ENCODE measurements at places on chromosomes 1 and 21. TPM values are rescaled to one million over a fixed set of nuclear protein-coding genes. Genes with fewer than 3 reads are reported as not detected.

SLAMF6 gene
- total RNA-seq, result 1.1 TPM

GRCh38 chr1:14141656-14142055 lies 441.7 kb downstream of the PRDM2 start:
- DNase-seq, result no peak

- no peak for DNase-seq
Measured at GRCh38 chr1:156337888-156338179, 258 bp downstream of the CCT3 start.

DNA sequence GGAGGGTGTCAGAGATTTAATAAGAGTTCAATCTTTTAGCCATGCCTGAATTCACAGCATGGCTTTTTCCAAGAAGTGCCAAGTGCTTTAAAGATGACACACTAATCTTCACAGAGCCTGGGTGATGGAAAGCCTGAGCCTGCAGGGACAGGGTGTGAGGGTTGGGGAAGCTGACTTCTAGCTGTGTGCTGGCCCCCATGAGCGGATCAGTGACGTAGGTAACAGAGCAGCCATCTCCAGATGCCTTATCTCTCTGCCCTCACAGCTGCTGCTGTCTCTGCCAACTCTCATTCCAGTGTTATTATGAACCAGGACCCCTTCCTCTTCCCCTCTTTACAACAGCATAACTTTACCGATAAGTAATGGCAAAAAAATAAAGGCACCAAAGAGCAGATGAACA lies 30.6 kb downstream of the FAM78B start:
- DNase-seq, result no peak

DNA sequence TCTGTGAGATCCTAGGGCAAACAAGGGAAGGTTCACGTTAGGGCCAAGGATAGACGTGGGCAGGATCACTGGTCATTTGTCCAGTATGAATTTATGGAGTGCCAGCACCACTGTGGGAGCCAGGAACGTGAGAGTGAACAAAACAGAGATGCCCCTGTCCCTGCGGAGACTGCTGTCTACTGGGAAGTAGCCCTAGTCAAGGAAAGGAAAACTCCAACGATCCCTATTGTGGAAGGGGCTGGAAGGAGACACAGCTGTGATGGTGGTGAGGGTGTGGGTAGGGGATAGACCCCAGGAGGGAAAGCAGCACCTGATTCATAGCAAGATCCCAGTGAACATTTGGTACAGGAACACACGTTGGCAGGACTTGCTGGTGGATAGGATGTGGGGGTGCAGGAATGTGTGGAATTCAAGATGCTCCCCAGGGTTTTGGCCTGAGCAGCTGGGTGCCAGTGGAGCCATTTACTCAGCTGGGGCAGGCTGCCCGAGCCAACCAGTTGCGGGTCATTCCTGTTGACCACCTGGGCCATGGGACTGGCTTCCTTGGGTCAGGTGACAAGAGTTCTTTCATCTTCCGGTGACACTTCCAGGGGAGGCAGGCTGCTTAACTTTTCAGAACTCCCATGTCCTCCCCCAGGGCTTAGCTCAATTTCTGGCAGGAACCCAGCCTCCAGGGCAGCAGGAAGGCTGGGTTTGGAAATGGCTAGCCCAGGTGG lies 1.2 kb upstream of the ATP13A2 start:
- DNase-seq, result peak; percentile 47

DNA sequence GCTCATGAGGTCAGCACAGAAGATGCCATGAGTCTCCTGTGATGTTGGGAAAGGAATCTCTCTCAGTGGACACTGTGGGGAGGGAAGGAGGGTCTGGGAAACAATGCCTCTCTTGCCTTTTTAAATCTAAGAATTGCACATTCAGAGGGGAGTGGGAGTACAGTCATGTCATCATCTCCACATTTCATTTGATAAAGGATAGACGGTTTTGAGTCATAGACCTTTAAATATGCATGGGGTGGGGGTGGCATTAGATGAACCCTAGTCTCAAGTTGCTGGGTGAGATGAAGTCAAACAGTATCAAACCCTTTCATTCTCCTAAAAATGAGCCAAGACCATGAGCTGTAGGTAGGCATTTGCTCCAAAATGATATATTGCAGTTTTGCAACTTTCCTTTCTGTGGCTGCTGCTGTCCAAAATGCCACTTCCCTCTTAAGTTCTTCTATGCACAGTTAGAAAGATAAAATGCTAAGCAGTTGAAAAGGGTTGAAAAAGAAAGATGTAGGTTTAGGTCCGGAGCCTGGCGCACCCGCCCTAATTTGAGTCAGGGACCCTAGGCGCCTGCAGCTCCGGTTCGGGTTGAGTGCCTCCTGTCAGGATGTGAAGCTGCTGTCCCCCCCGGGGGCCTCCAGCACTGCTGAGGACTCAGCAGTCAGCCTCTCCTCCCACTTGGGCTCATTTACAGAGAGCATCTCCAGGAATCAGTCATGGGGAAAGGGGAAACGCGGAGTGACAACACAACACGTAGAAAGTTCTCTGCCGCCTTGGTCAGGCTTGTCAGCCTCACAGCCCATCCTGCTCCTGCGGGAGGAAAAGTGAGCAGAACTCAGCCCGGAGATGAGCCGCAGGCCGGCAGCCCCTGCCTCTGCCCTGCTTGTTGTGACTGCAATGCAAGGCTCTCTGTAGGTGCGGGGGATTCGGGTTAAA lies 479.3 kb upstream of the RUNX1 start:
- no peak for DNase-seq

GRCh38 chr1:162107911-162108310 lies 38.4 kb downstream of the NOS1AP start:
- no peak for DNase-seq

PCBP3 gene
- 8.2 TPM for total RNA-seq

FHAD1 gene
- total RNA-seq, result not detected

DNA sequence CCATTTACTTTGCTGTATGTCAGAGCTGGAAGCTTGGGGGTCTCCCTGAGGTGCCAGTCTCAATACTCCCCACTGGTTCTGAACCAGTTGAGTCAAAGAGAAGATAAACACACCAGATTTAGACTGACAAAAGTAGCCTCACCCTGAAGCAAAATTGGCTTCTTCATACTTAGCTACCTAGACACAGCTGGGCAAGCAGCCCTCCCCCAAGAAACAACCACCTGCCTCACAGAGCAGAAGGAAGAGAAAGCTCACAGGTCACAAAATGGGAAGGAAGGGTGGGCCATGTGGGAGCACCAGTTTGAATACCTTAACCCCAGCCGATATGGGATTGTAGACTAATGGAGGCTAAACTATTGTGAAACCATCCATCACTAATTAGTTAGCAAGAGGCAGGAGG lies 24.6 kb upstream of the MYSM1 start:
- DNase-seq, result no peak

SHE gene
- total RNA-seq, result 10.2 TPM

DNA sequence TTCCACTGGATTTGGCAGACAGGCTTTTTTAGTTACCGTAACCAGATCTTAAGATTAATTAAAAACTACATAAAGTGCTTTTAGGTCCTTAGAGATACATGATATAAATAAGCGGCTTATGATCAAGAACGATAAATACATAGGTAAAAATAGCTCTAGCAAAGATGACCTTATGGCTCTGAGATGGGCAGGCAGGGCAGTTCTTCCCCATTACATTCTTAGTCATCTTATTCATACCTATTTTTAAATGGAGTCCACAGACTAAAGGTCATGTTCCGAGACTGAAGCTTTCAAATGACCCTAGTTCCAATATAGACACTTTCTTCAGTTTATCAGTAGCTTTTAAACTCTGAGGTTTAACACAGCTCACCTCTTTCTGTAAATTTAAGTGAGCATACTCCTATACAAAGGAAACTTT lies 4.3 kb downstream of the MCL1 start:
- DNase-seq, result no peak

DNA sequence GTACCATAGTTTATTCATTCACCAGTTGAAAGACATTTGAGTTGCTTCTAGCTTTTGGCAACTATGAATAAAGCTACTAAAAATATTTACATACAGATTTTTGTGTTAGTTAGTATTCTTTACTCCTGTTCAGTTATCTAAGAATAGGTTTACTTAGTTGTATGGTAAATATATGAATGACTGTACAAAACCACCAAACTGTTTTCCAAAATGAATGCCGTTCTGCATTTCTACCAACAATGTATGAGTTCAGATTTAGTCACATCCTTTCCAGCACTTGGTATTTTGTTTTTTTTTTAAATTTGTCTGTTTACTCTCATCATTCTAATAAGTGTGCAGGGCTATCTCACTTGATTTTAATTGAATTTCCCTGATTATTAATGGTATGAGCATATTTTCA lies 3.4 kb upstream of the KIFAP3 start:
- no peak for DNase-seq

DNA sequence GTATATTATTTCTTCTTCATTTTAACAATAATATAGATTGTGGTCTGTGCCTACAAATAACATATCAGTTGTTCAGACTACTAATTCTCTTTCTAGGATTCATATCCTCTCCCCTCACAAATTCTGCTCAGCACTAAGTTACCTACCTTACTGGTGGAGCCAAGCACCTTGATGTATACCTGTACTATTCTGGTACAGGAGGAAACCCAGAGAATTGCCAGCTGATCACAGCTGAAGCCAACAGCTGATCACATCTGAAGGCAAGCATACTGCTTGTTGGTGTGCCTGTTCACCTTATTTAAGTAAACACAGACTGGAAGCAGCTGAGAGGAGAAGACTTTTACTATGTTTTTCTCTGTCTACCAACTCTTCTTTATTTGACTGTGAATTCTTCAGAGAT lies 101.8 kb downstream of the PBX1 start:
- DNase-seq, result no peak

GJB3 gene
- not detected for total RNA-seq

- no peak for DNase-seq
Measured at GRCh38 chr1:43293896-43294760, 6.7 kb upstream of the TIE1 start.

DNA sequence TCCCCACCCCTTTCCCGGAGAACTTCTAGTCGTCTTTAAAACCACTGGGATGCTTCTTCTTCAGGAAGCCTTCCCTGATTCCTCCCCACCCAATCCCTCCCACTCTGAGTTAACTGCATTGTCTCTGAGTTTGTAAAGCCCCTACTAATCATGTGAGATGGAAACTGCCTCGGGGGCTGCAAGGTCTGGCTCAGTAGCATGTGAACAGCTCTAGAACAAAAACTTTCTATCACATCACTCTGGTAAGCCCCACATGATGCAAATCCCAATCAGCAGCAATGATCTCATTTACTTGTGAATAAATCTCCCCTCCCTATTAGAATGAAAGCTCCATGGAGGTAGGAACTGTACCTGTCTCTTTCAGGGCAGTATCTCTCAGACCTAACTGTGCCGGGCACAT lies 141.0 kb upstream of the JUN start:
- DNase-seq, result no peak

PDC gene
- not detected for total RNA-seq

CAPN8 gene
- total RNA-seq, result 1.1 TPM

GRCh38 chr1:204286831-204287421 lies 72.8 kb downstream of the PLEKHA6 start:
- no peak for DNase-seq

MYOG gene
- not detected for total RNA-seq

- no peak for DNase-seq
Measured at GRCh38 chr1:34831721-34832246, 27.8 kb downstream of the SMIM12 start.

DNA sequence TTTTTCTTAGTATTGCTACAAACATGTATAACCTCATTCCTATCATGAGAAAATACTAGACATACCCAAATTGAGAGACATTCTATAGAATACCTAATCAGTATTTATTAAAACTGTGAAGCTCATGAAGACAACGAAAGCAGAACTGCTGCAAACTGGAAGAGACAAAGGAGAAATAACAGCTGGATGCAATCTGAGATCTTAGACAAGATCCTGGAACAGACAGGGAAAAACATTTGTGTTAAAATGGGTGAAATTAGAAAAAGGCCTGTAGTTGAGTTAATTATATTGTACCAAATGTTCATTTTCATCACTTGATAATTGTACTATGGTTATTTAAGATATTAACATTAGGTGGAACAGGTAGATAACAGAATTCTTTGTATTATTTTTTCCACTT lies 392.0 kb downstream of the PLPP3 start:
- no peak for DNase-seq

TLCD4 gene
- total RNA-seq, result 11.1 TPM

GRCh38 chr1:179082333-179082998 lies 596 bp downstream of the TOR3A start:
- DNase-seq, result peak; percentile 76

DNA sequence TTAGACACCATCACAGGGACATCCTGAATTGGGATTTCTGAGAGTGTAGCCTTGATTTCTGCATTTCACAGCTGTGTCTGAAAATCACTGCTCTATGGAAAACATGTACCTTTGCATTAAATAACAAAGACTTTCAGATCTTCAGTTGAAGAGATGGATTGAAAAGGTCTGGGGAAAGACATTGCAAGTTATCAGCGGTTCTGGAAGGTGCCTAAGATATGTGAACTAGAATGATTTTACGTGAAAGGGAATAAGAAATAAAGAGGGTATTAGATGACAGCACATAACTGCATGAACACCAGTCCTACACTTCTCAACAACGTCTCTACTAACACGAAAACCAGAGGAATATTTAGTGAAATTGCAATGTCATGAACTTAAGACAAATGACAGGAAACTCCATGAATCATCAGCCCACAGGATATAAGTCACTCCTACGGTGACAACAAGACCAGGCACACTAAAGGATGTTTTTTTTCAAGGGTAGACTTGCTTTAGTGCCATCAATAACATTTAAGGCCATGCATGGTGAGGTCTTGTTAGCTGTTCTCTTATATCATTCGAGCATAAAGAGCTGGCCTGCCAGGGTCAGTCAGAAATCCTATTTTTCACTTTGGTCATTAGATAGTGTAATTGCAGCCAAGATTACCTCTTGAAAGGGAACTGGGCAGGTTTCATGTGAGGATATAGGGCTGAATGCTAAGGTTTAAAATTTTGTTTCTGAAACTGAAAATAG lies 283.1 kb downstream of the GRIK1 start:
- no peak for DNase-seq

ILDR2 gene
- total RNA-seq, result 8.1 TPM

JTB gene
- total RNA-seq, result 293 TPM

NPR1 gene
- 11.1 TPM for total RNA-seq

- no peak for DNase-seq
Measured at GRCh38 chr1:28761189-28761588, 24.4 kb downstream of the YTHDF2 start.

- no peak for DNase-seq
Measured at GRCh38 chr1:76095802-76096201, 21.3 kb downstream of the ST6GALNAC3 start.

GRCh38 chr1:3429766-3430165 lies 24.7 kb upstream of the ARHGEF16 start:
- DNase-seq, result no peak

All from sigmoid colon (tissue), 7 donors.